ENCODE measurements at places on chromosomes 3 and 15.
A peak's percentile ranks its signal among the peaks of the same experiment; 100 is the strongest.

DNA sequence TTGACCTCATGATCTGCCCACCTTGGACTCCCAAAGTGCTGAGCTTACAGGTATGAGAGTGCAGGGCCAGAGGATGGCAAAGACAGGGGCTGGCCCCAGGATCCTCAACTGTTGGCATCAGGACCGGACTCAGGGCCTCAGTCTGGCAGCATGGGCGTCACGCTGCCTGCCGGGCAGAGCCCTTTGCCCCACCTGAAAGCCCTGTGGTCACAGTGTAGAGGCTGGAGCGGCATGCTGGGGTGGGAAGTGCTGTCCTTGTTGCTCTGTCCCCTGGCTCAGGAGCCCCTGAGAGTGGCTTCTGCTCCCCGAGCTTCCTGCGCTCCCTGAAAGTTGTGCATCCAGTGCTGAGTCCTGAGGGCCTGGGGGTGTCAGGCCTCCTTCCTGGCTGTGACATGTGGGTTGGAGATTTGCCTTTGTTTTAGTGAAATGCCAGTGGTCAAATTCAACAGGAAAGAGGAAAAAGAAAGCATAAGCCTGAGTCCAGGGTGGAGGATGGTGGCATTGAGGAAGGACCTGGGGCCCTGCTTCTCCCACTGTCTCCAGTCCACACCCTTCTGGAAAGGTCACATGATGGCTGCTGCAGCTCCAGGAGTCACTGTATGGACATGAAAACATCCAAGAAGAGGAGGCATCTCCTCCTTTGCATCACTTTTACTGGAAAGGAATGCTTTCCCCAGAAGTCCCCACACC is 147.2 kb downstream of the OR4M2 start:
- no peak for DNase-seq

DNA sequence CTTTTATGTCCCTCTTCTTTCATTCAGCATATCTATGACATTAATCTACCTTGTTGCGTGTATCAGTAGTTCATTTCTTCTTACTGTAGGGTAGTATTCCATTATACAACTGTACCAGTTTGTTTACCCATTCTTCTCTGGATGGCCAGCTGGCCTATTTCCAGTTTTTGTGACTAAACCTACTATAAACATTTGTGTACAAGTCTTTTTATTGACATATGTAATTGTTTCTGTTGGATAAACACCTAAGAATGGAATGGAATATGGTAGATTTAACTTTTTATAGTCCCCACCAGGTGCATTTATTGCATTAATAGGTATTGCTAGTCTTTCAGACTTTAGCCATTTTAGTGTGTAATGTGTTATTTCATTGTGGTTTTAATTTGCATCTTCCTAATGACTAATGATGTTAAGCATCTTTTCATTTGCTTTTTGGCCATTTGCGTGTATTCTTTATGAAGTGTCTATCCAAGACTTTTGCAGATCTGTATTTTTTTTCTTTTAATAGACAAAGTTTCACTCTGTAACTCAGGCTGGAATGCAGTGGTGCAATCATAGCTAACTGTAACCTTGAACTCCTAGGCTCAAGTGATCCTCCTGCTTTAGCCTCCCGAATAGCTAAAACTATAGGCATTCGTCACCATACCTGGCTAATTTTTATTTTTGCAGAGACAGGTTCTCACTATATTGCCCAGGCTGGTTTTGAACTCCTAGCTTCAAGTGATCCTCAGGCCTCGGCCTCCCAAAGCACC is 41.9 kb upstream of the XRN1 start:
- DNase-seq: no peak

GRCh38 chr3:42535981-42536784 is 33.7 kb downstream of the VIPR1 start:
- peak; percentile 59 for DNase-seq

- DNase-seq: no peak
Measured at GRCh38 chr3:185151101-185151963, 1.5 kb downstream of the C3orf70 start.

DNA sequence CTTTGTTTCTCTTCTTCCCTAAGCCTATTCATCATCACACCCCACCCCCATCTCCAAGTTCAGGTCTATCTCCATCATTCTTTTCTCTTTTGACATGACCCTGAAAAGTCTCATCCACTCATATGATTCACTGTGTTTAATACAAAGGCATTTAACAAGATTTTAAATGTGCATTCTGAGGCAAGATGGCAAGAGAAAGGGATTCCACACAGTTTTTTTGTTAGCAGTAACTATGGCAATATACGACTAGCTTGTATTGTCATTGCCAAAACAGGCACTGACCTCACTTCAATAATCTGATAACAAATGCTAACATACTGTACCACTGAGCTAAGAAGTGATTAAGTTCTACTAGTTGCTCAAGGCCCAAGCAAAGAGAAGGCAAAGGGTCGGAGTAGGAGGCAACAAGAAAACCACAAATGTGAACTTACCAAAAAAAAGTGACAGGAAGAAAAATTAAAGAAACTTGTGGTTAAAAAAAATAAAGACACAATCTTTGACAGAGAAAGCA is 53.2 kb downstream of the FBN1 start:
- no peak for DNase-seq

DNA sequence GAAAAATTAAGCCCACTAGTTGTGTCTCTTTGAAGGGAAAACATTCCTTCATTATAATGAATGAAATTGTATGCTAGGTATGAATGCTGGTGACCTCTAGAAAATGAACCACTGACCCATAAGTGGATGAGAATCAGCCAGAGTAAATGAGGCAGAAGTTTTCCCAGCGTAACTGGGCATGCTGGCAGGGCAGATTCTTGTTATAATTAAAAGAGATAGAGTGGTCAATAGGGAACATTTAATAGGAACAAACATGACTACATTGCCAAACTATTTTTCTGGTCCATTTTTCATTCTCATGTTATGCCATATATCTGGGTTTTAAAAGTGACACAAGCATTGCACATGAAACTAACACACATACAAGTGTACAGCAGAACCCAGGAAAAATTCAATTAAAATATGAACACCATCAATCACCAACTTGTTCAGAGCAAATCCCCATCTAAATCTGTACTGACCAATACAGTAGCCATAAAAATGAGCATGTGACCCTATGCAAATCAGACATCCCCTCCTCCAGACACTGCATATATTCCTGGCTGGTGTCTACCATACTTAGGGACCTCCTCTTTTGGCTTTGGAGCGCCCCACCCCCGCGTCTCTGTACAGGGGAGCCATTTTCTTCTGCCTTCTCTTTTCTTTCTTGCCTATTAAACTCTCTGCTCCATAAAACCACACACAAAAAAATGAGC is 4.0 kb downstream of the CLRN1 start:
- DNase-seq: no peak
